ENCODE measurements at places on chromosomes 2 and 18.

GRCh38 chr2:42435628-42436027 lies 58.2 kb downstream of the KCNG3 start:
- no peak for DNase-seq

GRCh38 chr2:65558743-65559142 lies 126.3 kb upstream of the SPRED2 start:
- DNase-seq, result no peak

DNA sequence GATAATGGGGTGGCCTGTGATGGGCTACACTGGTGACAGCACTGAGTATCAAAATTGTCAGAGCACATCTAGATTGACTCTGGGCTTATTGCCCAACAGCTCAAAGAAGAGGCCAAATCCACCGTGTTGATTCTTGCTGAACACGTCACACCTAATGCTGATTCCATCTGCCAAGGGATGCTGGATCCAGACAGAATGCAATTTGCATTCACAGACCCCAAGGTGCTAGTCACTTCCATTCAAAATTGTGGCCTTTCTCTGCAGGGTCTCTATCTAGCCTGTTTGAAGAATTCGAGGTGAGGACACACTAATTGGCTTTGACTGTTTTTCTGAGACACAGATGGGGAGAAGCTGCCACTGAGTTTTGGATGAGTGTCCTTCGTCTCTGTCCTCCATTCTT lies 13.5 kb upstream of the GPR39 start:
- DNase-seq, result no peak

DNA sequence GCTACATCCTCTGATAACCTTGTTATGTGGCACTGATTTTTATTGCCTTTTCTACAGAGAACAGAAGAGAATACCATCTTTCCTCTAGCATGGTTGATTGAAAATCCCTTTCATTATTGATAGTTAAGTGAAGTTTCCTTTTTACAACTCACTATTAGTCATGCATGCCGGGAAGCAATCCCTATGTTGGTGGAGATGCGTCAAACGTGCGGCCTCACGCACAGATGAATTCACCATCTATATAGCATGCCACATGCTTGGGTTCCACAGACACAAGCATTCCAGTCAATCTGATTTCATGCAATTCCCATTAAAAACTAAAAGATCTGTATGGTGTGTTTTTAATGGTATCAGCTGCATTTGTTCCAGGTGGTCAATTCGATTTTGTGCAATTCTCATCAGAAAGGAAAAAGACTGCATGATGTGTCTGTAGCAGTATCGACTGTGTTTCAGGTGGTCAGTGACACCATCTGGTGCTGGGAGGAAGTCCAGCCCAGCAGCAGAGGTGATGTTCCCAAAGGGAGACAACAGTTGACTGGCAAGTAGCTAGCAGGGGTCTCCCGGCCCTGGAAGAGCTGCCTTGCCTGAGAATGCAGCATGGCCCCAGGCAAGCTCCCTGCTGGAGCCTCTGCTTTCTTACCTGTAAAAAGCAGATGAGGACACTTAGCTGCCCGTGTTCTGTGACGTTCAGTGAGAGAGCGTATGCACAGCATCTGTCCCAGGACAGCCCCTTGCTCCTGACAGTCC lies 151.3 kb upstream of the NCK2 start:
- DNase-seq, result no peak

GRCh38 chr2:22912398-22912797 lies 472.6 kb upstream of the KLHL29 start:
- no peak for DNase-seq
